ENCODE measurements at places on chromosomes 7 and 10.

DNA sequence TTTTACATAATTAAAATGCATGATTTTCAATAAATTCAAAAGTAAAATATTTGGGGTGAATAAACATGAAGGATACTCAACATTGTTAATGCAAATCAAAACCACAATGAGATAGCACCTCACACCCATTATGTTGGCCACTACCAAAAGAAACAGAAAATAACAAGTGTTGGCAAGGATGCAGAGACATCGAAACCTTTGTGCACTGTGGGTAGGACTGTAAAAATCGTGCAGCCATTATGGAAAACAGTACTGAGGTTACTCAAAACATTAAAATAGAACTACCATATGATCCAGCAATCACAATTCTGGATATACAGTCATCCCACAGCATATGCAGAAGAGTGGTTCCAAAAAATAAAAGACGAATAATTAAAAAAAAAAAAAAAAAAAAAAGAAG lies 13.1 kb downstream of the EZH2 start:
- no peak for DNase-seq

DNA sequence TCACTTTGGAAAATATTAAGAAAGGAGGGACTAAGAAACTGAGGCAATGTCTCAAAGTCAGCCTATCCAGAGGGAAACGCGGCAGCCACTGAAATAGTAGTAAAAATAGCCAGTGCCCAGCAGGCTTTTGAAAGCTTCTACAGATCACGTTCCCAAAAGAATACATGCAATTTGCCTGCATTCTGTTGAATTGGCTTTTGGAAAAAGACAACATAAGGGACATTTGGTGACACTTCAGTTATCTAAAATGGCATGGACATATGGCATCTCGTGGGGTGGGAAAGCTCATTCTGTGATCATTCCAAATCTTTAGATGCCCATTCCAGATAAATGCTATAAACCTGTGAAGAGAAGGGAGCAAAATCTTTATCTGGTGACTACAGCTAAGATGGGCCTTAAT lies 82.8 kb upstream of the PDE1C start:
- no peak for DNase-seq

GRCh38 chr7:135207406-135208101 lies 3.8 kb downstream of the WDR91 start:
- DNase-seq: no peak

GRCh38 chr7:117458977-117459583 lies 20.7 kb upstream of the CFTR start:
- peak; percentile 60 for DNase-seq

DNA sequence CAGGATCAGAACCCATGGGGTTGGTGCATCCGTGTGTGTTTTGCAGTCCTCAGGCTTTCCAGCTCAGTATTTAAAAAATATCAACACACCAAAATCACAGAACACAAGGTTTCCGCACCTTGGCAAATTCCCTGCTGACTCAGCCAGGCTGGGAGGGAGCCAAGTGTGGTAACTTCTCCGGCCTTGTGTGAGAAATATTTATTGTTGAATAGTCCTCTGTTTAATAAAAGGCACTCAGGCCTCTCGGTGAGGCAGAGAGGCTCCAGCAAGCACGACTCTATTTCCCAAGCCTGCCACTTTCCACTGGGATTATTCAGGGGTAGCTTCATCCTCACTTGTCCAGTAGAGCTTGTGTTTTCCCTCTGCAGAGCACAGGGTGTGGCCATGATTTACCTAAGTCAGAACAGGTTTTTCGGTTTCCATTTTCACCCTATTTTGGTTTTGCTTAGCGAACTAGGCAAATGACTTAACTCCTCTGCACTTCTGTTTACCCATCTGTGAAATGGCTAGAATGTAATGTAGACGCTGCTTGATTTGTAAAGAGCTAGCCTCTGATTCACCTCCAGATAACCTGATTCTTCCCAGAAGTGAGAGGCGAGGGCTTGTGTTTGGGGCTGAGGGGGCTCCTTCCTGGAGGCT lies 13.0 kb upstream of the CHST15 start:
- no peak for DNase-seq

- DNase-seq: no peak
Measured at GRCh38 chr10:118981946-118982345, 47.6 kb upstream of the NANOS1 start.

GRCh38 chr7:128302139-128302538 lies 41.6 kb downstream of the RBM28 start:
- DNase-seq: no peak

DNA sequence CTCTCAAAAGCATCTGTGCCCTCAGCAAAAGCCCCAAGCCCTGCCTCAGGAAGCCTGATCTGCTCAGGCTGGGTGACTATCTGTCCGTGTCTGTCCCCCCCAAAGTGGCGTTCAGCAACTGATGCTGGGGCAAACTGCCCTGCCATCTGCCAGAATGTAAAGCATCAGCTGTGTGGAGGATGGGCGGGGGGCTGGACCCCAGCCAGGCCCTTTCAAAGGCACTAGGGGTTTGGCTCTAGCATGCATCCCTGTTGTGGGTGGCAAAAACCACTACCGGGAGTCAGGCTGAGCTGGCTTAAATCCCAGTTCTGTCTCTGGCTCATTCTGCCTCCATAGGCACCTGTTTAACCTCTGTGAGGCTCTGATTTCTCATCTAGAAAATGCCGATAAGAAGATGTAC lies 35.5 kb downstream of the GPRIN2 start:
- no peak for DNase-seq

GRCh38 chr10:19892677-19893076 lies 76.4 kb downstream of the PLXDC2 start:
- DNase-seq: no peak

DNA sequence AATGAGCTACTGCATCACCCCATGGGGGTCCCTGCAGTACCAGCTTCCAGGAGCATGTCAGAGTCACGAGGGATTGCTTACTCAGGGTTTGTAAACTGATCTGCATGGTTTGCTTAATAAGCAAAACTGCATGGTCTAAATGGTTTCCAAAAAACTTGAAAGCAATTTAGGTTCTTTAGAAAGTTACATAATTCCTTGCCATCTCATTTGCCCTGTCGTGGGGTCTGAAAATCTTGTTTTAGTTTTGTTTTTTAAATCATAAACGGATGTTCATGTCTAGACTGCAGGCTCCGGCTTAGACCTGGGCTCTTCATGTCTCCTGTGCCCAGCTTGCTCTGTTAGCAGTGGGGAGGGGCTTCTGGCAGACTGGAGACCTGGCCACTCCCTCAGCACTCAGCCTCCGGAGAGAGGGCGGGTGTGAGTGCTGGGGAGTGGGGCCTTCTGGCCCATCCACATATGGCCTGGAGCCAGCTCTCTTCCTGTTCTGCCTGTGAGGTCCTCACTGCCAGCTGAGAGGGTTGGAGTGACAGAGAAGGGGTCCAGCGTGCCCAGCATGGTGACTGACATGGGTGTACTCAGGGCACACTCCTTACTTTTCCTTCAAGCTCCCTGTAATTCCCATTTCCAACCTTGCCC lies 17.5 kb downstream of the PRF1 start:
- DNase-seq: no peak

All from RKO (cell line).